ENCODE measurements at places on chromosomes 7 and 10. TPM values are rescaled to one million over a fixed set of nuclear protein-coding genes. Genes with fewer than 3 reads are reported as not detected.
A peak's percentile ranks its signal among the peaks of the same experiment; 100 is the strongest.

DNA sequence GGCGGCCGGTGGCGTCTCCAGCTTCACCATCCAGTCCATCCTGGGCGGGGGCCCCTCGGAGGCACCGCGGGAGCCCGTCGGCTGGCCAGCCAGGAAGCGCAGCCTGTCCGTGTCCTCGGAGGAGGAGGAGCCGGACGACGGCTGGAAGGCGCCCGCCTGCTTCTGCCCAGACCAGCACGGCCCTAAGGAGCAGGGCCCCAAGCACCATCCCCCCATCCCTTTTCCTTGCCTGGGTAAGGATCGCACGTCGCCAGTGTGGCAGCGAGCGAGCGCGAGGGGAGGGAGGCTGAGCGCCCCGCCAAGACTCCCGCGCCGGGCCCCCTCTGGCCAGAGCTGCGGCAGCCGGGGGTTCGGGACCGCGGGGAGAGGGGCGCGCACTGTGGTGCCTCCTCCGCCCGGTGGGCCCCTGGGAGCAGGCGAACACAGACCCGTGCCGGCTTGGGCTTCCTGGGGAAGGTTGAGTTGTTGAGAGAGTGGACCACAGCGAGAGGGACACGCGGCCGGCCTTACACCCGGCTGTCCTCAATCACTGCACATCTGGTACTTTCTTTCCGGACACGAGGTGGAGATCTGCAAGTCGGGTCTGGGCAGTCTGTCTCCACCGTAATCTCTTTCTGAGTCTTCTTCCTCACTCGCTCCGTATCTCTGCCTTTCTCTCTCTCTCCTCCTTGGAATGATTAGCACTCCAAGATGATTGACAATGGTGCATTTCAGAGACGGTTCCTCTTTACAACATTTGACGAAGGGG, 652 bp downstream of the HMX2 start:
- peak; percentile 4 for DNase-seq

DNA sequence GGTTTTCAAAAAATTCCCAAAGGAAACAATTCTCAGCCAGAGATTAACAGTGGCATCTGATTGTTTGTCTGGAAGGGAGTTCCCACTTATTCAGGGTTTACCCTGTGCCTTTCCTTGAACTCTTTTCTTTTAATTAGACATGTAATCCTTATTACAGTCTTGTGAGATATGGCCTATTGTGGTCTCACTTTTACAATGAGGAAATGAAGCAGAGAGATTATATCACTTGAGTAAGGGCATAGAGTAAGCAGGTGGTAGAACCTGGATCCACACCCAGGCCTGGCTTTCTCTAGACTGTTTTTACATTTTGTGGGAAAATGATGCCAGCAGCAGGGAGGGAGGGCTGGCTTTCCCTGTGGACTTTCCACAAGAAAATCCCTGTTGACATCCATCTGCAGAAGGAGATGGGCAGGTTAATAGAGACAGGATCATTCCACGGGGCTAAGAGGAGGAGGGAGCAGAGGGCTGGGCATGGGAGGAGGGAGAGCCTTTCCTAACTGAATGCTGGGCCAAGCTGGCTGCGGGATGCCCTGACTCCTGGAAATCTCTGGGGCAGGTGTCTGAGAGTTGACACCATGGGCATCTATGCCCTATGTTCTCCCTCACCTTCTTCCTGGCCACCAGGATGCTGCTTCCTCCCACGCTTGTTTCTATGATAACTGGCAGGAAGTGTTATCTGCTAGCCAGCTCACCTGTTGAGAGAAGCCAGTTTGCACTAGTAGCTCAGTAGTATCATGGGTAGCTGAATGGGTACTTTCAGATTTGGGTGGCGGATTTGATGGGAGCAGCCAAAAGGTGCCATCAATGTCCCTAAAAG, 28.7 kb upstream of the ARHGAP22 start:
- no peak for DNase-seq

Gene CALHM1
- not detected for total RNA-seq

DNA sequence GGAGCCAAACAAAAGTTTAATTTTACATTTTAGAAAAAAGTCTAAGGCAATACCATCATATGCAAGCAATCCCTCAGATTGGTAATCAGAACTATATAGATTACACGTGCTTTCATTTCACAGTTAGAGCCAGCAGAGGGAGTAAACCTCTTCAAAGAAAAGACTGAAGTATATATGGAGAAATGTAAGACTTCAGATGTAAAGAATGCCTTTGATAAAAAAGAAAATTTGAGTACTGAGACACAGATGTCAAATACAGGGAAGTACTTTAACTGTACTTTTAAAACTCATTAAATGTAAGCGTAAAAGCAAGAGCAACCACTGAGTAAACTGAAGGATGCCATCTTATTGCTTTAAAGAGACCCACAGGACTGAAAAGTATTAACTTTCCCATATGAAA, 101.4 kb upstream of the FAM133B start:
- DNase-seq, result peak; percentile 54

Gene SPDYE8
- not detected for total RNA-seq

Gene CPA4
- 495 TPM for total RNA-seq

Gene C10orf62
- total RNA-seq, result 0.27 TPM

DNA sequence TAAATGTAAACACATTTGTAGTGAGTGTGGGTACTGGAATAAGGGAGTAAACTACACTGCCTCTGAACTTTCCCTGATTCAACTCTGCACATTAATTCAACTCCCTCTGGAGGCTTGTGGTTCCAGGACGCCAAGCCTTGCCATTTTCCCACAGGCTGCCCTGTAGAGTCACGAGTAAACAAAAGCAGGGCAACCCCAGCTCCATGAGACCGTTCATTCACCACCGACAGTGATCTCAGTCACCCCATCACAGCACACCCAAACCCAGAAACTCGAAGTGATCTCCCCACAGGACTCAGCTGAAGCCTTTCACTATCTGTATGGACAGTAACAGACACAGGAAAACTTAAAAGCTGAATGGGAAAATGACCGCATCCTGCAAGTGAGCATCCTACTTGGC, 218.8 kb upstream of the FRMD4A start:
- no peak for DNase-seq

DNA sequence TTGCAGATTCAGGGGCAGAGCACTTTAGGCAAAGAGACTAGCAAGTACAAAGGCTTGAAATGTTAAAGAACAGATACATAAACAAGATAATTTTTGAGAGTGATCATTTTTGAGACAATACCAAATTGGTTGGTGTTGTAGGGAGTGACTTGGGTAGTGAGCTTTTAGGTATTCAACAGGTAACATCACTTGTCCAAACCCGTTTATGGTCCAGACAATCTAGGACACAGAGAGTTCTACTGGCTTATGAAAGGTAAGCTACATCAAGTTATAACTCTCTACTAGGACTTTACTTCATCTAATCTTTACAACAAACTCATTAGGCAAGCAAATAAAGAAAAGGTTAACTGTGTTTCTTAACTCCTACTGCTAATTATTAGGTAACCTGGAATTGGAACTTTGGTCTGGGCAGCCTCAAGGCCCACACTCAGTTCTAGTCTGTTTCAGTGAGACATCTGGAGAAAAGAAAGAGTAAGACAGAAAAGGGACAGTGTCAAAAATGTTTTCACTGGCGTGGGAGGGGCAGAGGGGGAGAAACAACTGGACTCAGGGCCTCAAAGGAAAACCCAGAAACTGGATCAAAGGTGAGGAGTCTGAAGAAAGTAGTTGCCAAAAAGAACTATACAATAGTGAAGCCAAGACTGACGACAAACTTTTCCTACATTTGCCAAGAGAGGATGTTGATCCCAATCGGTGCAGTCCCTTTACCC, 39.2 kb downstream of the GNAT3 start:
- DNase-seq, result no peak

GRCh38 chr10:4804465-4804864, 21.5 kb upstream of the AKR1E2 start:
- no peak for DNase-seq

GRCh38 chr7:131400681-131401176, 73.1 kb downstream of the MKLN1 start:
- no peak for DNase-seq

DNA sequence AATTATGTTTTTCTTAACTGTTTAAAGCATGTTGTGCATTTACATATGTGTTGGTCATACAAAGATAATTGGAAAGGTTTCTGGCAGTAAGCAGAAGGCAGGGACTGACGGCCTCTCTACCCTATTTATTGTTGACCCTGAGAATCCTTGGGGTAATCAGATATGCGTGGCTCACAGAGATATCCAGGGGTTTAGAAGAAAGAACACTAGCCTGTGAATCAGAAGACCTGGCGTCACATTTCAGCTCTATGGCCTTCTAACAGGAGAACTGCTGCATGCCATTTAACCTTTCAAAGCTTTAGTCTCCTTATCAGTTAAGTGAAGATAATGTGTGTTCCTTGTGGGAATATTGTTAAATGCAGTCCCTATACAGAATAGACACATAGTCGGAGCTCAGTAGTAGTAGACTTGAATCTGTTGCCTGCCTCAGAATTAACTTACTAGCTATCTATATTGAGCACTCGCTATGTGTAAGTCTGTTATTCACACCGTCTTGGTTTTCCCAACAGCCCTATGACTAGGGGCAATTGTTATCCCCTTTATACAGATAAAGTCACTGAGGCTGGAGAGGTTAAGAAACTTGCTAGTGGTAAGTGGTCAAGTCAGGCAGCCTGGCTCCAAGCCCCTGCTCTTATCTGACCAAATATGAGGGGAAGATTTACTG, 129.6 kb upstream of the ANKRD1 start:
- DNase-seq, result no peak

Gene UBN2
- 7.3 TPM for total RNA-seq

Gene CTAGE4
- 10.3 TPM for total RNA-seq

- DNase-seq, result no peak
These were observed 165.4 kb upstream of the ADO start for GRCh38 chr10:62639144-62639543.

DNA sequence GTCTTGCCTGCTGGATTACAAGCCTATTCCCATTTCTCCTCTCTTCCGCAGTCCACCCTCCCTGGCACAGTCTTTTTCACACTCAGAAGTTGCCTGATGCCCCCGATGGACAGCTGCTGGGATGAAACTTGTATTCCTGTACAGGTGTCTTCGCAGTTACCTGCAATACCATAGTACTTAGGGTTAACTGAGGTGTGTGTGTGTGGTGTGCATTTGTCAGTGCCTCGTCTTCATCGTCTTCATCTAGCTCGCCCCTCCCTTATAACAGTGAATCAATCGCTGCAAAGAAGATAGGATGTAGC, 11.0 kb downstream of the NXPH1 start:
- no peak for DNase-seq

Gene PODXL
- total RNA-seq, result 0.50 TPM

Gene GRM3
- total RNA-seq, result not detected

- DNase-seq, result peak; percentile 12
These were observed 45.9 kb downstream of the DOCK4 start for GRCh38 chr7:112160130-112160770.

Gene HOXA2
- 1.1 TPM for total RNA-seq

- DNase-seq, result no peak
These were observed 22.2 kb downstream of the VOPP1 start for GRCh38 chr7:55550010-55550663.

GRCh38 chr7:22094413-22095342, 149.0 kb upstream of the CDCA7L start:
- no peak for DNase-seq

- DNase-seq, result peak; percentile 68
These were observed 535 bp downstream of the ASAH2B start for GRCh38 chr10:50740293-50740648.

Gene ZNF438
- total RNA-seq, result 1.2 TPM

GRCh38 chr7:51021906-51022570, 239.3 kb upstream of the GRB10 start:
- DNase-seq, result peak; percentile 22

Gene FOXI2
- not detected for total RNA-seq

Gene AZGP1
- not detected for total RNA-seq

DNA sequence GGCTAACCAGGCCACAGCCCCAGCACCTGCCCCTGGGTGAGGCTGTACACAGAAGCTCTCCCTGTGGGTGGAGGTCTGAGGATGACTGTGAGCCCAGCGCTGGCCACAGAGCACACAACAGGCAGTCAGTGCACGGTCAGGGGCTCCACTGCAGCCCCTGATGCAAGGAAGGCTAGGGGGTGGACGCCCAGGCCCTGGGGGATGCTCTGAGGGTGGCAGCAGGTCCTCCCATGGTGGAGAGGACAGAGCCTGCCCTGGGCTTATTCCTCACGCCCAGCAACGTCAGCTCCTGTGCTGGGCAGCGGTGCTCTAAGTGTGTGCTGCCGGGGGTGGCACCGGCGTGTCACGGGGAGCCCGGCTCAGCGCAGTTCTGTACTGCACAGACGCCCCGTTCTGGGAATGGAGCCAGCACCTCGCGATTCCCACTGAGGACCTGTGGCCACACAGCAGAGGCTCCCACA, 223.2 kb downstream of the MAD1L1 start:
- DNase-seq, result no peak

Gene CTTNBP2
- 8.0 TPM for total RNA-seq

- no peak for DNase-seq
These were observed 646.0 kb downstream of the KCNMA1 start for GRCh38 chr10:76991621-76992020.

All from mammary epithelial cell (primary cell).